ENCODE measurements at places on chromosomes 3 and 15. TPM values are rescaled to one million over a fixed set of nuclear protein-coding genes. Genes with fewer than 3 reads are reported as not detected.

FBXL22 gene
- 1.7 TPM for polyA plus RNA-seq

TMCO5A gene
- not detected for polyA plus RNA-seq

ZFAND6 gene
- polyA plus RNA-seq, result 132 TPM

SLC22A13 gene
- polyA plus RNA-seq, result 4.4 TPM

SERINC4 gene
- polyA plus RNA-seq, result not detected

IL16 gene
- polyA plus RNA-seq, result 4.9 TPM

CDC25A gene
- 14.1 TPM for polyA plus RNA-seq

SLC2A2 gene
- polyA plus RNA-seq, result 19.5 TPM

WNT5A gene
- polyA plus RNA-seq, result 42.5 TPM

NR2E3 gene
- 1.0 TPM for polyA plus RNA-seq

CYP8B1 gene
- 1.3 TPM for polyA plus RNA-seq

ZNF501 gene
- 14.8 TPM for polyA plus RNA-seq

NOX5 gene
- 1.5 TPM for polyA plus RNA-seq

CTXND1 gene
- polyA plus RNA-seq, result 11.0 TPM

C3orf20 gene
- polyA plus RNA-seq, result 0.32 TPM

LMAN1L gene
- not detected for polyA plus RNA-seq

ZNF80 gene
- 0.15 TPM for polyA plus RNA-seq

PLAAT1 gene
- polyA plus RNA-seq, result 3.6 TPM

IGF2BP2 gene
- 129 TPM for polyA plus RNA-seq

MED12L gene
- polyA plus RNA-seq, result 2.7 TPM

PSTPIP1 gene
- polyA plus RNA-seq, result 1.4 TPM

SLC25A36 gene
- 210 TPM for polyA plus RNA-seq

SEMA3B gene
- polyA plus RNA-seq, result 78.6 TPM

- DNase-seq, result no peak
Measured at GRCh38 chr15:42131826-42132806, 24.3 kb downstream of the PLA2G4F start.

GRCh38 chr3:76841747-76842146, 198.2 kb upstream of the ROBO2 start:
- no peak for DNase-seq

GRCh38 chr3:4396542-4396941, 70.5 kb downstream of the SUMF1 start:
- DNase-seq, result no peak

GRCh38 chr3:178255315-178255714, 280.9 kb upstream of the KCNMB2 start:
- no peak for DNase-seq

GRCh38 chr3:13420831-13421765, 976 bp upstream of the NUP210 start:
- peak; percentile 6 for DNase-seq

DNA sequence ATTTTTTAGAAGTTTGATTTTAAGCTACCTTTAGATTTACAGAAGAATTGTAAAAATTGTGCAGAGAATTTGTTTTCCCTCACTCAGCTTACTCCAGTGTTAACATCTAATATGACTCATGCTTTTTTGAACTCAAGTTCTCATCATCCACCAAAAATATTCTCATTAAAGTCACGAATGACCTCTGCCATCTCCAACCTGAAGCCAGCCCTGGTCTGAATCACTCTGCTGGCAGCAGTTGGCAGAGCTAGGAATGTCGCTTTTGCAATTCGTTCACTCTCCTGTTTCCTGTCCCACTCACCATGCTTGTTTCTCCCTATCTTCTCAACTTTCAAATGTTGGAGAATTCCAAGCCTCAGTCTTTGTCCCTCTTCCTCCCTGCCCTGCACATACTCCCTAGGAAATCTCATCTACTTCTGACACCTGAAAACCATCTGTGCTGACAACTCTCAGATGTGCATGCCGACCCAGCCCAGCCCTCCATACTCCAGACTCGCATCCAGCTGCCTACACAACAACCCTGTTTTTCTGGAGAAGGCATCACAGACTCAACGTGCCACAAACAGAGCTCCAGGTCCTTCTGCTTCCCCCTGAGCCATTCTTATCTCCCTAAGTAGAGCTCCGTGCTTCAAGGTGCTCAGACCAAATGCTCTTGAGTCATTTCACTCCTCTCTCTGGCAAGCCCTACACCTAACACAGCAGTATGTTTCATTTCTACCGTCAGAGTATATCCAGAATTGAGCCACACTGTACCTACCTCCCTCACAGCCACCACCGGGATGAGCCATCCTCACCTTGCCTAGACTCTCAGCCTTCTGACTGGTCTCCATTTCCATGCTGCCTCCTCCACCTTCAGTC, 24.9 kb downstream of the PRR23E start:
- no peak for DNase-seq

DNA sequence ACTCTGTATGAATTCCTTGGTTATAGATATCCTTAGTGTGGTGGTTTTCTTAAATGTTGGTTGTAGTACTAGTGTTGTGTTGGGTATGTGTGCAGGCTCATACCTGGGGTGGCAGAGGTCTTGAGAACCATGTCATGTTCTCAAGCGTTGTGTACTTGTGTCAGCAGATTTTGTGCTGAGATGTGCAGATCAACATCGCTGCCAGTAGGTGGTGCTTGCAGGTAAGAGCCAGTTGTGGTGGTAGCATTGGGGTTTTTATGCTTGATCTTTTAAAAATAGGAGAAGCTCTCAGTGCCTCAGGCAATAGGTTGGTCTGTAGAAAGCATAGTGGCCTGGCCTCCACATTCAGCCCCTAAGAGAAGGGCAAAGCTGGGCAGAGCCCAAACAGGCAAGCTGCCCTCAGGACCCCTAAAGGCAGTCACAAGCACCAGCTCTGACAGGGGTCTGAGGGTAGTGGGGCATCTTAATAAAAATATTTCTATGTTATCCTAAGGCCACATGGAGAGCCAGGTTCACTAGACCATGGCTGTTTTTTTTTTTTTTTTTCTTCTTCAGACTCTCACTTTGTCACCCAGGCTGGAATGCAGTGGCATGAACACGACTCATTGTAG, 164.0 kb downstream of the IL20RB start:
- DNase-seq, result peak; percentile 33

DNA sequence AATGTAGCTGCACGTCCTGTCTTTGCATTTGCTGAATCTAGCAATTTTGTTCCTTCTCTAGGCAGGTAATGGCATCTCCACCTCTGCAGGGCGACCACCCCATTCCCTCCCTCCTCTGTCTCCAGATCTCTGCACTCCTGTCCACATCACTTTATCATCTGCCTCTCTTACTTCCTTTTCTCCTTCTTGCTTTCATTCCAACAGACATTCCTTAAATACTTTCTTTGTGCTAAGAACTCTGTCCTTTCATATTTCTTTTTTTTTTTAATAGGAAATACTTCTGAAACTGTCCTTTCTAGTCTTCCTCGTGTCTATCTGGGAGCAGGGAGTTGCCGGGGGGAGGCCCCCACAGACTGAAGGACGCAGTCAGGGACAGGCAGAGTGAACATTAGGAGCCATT, 7.2 kb downstream of the ITIH3 start:
- no peak for DNase-seq

DNA sequence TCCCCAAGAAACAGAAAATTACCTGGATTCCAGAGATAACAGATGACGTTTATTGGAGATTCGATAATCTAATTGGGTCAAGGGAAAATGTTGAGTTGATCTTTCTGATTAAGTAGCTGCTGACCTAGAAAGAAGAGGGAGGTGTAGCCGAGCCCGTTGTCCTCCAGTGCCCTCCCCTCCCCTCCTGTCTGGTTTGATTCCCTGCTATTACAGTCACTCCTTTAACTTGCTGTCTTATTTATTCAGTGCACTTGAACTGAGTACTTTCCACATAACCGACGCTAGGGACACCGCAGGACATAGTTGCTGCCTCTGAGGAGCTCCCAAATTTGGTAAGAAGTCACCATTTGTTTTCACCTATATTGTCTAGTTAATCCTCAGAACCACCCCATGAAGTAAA, 103.7 kb downstream of the AQP9 start:
- no peak for DNase-seq

GRCh38 chr3:7630351-7630911, 769.5 kb downstream of the GRM7 start:
- no peak for DNase-seq

DNA sequence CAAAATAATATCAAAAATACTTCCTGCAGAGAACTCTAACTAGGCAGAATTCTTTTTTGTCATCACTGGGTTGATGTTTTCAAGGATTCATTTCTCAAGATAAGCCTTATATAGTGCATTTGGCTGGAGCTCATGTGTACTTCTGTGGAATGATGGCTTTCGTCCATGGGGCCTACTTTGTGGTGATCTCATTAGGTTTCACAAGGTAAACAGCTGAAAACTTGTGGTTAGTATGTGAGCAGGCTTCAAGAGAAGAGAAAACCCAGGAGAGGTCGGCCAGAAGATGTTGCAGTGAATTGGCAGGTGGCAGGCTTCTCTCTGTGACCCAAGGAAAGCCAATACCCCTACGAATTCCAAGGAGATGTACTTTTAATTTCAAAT, 121.4 kb upstream of the PHLDB2 start:
- no peak for DNase-seq

GRCh38 chr3:113495035-113495434, 19.9 kb downstream of the SPICE1 start:
- DNase-seq, result peak; percentile 44

- DNase-seq, result no peak
Measured at GRCh38 chr3:81684751-81685395, 76.6 kb downstream of the GBE1 start.

GRCh38 chr3:31709005-31709404, 176.3 kb downstream of the STT3B start:
- DNase-seq, result no peak

GRCh38 chr3:155196131-155197021, 97.1 kb downstream of the STRIT1 start:
- DNase-seq, result no peak

DNA sequence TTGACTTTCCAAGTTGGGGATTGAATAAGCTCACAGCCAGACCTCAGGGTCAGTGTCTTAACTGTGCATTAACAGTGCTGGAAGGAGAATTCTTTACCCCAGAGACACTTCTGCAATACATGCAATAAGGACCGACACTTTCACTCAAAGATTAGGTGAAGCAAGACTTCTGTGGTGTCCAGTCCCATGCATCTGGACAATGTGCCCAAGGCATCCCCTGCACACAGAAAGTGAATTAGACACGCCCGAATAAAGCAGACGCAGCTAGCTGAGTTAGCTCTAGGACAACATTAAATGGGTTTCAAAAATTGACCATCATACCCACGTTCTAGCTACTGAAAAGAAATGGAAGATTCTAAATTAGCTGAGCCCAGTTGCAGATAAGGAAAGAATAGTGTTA, 223.9 kb upstream of the NR2F2 start:
- no peak for DNase-seq

DNA sequence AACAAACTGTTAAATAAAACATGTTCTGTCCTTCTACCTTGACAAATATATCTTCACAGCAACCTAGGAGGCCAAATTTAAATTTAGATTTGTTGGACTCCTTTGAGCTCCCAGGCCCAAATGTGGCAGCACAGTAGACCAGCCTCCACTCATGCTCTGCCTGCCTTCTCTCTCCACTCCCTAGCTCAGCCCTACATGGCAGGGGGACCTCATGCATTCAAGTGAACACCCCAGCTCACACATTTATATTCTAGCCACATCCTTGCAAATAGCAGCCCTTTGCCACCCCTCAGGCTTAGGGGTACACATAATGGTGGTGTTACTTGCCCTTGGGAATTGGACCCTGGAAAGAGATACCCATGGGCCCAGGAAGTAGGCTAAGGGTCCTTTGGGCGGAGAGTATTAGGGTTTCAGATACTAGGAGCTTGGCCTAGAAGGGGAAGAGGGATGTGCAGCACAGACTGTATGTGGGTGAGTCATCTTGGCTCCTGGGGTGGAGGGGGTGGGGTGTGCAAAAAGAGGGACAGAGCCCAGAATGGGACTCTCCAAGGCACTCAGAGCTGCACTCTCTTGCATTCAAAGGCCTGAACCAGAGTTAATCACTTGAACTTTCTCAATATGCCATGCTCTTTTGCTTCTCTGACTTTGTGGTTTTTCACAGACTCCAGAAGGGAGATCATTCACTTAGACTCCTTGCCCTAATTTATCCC, 268.4 kb upstream of the ROPN1 start:
- no peak for DNase-seq

GRCh38 chr3:11549580-11550140, 94.1 kb downstream of the VGLL4 start:
- no peak for DNase-seq

- DNase-seq, result no peak
Measured at GRCh38 chr3:64049136-64049535, 25.8 kb upstream of the PSMD6 start.

DNA sequence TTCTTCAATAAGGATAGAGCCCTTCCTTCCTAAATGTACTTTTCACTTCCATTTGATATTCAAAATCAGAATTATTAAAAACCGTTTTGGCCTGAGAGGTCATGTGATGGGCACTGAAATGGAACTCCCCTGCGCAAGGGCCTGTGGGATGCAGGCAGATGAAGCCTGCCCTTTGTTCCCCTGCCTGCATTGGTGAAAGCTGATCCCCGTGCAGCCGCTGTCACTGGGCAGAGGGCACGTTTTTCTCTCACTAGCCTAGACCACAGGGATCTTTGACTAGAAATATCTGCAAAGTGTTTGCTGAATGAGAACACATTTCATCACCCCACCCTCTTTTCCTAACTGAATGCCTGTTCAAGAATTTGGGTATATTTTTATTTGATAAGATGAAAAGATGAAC, 74.9 kb downstream of the TIPARP start:
- peak; percentile 53 for DNase-seq

DNA sequence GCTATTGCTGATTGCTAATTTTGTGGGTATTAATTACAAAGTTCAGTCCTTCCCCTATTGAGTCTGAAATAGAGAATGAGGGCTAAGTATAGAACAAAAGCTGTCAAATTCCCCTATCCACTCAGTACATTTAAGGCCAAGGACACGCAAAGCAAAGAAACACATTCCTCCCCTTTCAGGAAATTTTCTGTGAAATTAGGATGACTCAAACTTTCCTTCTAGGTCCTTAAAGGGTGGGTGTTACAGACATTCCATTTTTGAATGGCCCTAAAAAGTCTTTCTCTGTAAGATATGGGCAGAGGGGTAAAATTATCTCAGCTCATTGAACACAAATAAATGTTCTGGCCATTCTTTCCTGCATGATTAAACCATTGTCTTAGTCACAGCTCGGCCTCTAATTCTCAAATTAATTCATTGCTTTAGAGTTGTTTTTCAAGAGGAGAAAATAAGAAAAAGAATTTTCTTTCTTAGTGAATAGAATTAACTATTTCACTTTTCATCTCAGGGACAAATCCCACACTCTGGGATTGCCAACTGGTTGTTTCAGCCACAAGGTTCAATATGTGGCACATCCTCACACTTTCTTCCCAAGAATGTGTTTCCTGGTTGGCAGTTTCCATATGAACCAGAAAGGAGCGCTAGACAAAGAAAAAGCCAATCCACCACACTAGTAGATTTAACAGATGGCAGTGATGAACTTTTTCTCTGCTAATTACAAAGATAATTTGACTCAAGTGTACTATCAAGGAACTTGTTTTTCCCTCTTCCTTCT, 424.1 kb downstream of the ZNF385D start:
- no peak for DNase-seq

- no peak for DNase-seq
Measured at GRCh38 chr3:133931084-133931483, 35.4 kb upstream of the RAB6B start.

- DNase-seq, result no peak
Measured at GRCh38 chr3:168860592-168860991, 764.9 kb upstream of the GOLIM4 start.

- DNase-seq, result no peak
Measured at GRCh38 chr3:65314269-65314668, 626.5 kb upstream of the ADAMTS9 start.

- no peak for DNase-seq
Measured at GRCh38 chr3:13411186-13411860, 8.8 kb downstream of the NUP210 start.

GRCh38 chr3:109863701-109864100, 526.4 kb upstream of the DPPA4 start:
- DNase-seq, result no peak

All from left kidney (tissue), 8 donors.